ENCODE measurements at places on chromosomes 12 and 14.
A peak's percentile ranks its signal among the peaks of the same experiment; 100 is the strongest.

- no peak for DNase-seq
Measured at GRCh38 chr12:68665016-68665569, 21.7 kb upstream of the NUP107 start.

GRCh38 chr12:79524507-79525148 lies 166.1 kb downstream of the PAWR start:
- DNase-seq, result no peak

- DNase-seq, result peak; percentile 93
Measured at GRCh38 chr14:99271951-99272631, at the start of gene BCL11B. BCL11B (minus strand) TSS chr14:99272197; CDS start chr14:99271218, 979 bp downstream.

GRCh38 chr14:76311079-76311758 lies 64.7 kb upstream of the ESRRB start:
- DNase-seq, result no peak

DNA sequence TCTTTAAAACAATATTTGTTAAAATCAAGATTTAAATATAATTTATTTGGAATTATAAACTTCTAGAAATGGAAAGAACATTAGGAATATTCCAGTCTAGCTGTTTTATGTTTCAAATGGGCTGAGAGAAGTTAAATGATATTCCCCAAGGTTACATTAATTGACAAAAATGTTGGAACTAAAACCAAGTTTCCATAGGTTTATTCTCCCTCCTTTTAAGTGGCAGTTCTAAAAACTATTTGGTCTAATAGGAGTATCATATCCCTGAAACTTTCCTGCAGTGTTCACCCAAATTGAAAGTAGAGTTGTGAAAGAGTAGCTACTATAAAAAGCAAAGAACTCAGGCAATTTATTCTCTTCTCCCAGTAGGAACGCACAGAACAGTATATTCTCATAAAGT lies 1185.5 kb downstream of the LRFN5 start:
- DNase-seq, result no peak

DNA sequence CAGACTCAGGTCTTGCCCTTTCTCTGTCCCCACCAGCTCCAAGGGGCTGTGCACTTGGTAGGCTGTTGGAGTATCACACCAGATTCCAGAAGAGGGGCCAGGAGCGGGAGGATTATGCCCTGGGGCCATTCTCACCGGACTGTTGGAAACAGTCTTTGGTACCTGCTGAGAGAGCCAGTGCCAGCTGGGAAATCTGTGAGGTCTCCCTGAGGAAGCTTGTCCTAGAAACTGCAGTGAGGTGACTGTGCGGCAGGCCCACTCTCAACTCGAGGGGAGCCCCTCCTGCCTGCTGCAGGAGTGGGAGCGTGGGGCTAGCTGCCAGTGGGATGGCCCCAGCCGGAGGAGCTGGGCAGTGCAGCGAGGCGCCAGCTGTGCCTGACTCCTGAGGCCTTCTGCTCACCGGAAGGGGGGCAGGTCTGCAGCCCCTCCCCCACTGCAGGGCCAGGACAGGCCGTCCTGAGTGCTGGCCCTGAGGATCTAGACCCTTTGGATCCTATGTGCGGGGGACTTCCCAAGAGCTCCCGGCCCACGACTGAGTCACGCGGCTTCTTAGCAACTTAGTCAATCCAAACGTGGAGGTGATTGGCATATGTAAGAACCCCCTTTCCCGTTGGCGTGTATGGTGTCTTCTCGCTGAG lies 295.2 kb downstream of the CACNA1C start:
- no peak for DNase-seq

GRCh38 chr12:80059875-80060274 lies 39.5 kb upstream of the OTOGL start:
- no peak for DNase-seq

DNA sequence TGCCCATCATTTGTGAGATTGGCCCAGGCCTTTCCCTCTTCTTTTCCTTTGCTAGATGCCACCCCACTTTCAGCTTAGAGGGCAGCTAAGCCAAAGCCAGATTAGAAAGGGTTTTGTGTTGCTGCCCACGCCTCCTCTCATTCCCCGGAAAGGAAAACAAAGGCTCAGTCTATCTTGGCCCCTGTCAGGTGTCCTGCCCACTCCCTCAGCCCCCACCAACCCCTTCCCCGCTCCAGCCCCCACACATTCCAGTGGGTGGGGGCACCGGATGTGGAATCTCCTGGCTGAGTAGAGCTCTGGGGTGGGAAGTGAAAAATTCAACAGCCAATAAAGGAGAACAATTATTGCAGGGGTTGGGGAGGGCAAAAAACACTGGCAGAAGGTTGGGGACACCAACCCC lies 2.2 kb downstream of the BLOC1S1 start:
- DNase-seq, result peak; percentile 66

- DNase-seq, result no peak
Measured at GRCh38 chr12:33323823-33324222, 115.8 kb downstream of the SYT10 start.

- DNase-seq, result no peak
Measured at GRCh38 chr12:118274066-118274465, 98.6 kb downstream of the TAOK3 start.

GRCh38 chr12:14884458-14884878 lies 1.2 kb downstream of the MGP start:
- DNase-seq, result peak; percentile 88

GRCh38 chr12:71556875-71557274 lies 106.8 kb downstream of the ZFC3H1 start:
- peak; percentile 68 for DNase-seq

GRCh38 chr12:94948232-94948810 lies 55.2 kb downstream of the NDUFA12 start:
- DNase-seq, result no peak

- DNase-seq, result no peak
Measured at GRCh38 chr12:79360936-79361335, 329.8 kb downstream of the PAWR start.

DNA sequence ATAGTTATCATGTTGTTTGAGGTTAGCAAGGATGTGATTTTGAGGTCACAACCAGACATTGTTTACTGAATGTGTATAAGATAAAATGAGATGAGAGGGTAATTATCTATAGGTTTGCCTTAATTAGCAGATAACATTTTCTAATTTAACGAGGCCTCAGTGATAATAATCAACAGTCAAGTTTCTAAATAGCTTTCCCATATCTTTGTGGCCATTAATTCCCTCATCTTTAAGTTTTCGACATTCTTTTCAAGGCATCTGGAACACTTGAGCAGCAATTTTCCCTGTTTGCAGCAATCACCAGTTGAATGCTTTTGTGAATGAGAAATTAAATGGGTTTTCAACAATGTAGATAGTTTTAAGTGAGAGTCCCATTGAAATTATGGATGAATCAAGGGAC lies 304.1 kb downstream of the SYT1 start:
- no peak for DNase-seq

- no peak for DNase-seq
Measured at GRCh38 chr14:88208858-88209257, 114.2 kb downstream of the KCNK10 start.

GRCh38 chr14:74988993-74989392 lies 13.7 kb upstream of the EIF2B2 start:
- DNase-seq, result no peak

DNA sequence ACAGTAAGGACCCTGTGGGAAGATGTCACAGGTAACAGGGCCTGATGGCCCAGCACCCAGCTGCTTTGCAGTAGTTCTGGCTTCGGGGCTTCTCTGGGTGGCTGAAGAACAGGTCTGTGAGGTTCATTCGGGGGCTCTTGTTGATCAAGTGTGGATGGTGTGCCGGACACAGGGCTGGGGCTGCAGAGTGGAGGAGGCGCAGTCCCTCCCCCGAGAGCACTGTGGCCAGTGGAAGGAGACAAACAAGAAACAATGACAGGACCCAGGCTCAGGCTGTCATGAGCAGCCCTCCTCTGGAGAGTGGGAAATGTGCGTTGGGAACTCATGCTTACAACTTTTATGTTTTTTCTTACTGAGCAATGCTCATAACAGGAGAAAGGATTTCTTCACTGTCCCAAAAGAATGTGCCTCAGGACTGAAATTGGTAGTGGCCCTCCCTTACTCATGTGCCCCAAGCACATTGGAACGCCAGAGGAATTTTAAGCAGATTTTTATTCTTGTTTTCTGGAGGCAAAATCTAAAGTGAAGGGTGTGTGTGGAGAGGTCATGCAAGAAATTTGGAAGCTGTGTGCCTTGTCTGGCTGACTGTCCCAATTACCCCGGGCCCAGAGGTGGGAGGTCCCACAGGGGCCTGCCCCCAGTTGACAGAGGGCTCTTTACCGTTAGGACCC lies 233.8 kb downstream of the CACNA1C start:
- DNase-seq, result no peak

DNA sequence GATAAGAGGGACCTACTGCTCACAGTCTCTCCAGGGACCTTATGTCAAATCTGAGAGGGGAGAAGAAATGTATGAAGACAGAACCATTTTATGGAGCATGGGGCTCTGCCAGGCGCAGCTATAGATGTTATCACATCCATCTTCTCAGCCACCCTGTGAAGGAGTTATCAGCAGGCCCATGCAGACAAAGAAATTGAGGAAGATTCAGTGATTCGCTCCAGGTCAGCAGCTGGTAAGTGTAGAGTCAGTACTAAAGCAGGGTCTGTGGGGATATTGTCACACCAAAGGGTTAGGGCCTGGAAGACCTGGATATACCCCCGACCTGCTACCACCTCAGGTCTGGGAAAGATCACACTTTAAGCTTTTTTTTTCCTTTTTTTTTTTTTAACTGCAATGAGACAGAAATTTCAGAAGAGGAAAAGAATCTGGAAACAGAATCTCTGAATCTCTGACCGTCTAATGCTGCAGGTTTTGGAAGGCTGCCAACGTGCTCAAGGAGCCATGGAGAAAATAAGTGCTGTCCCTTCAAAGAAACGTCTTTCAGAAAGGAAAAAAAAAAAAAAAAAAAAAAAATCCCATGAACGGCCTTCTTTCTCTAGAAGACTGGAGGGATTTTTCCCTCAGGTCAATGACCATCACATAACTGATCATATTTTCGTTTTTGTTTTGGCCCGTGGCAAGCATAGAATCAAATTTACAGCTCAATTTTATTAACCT lies 73.3 kb upstream of the PLEKHG7 start:
- no peak for DNase-seq

DNA sequence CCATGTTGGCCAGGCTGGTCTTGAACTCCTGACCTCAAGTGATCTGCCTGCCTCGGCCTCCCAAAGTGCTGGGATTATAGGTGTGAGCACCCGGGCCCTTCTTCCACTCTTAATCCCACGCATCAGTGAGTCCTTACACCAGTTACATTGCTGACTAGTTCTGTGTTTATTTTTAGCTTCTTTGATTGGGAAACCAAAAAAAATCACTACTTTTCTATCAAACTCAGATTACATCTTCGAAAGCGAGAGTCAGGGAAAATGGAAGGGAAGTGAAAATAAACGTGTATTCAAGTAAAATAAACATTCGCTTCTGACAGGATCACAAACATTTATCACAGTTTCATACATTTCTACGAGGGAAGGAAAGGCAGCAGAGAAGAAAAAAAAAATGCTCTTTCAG lies 32.2 kb downstream of the FGD6 start:
- DNase-seq, result no peak

GRCh38 chr14:58479975-58480374 lies 52.5 kb downstream of the KIAA0586 start:
- DNase-seq, result no peak

GRCh38 chr12:102474438-102475064 lies 5.8 kb downstream of the IGF1 start:
- DNase-seq, result no peak

GRCh38 chr12:68367903-68368302 lies 35.7 kb upstream of the MDM1 start:
- no peak for DNase-seq

GRCh38 chr14:89013098-89013504 lies 188.7 kb downstream of the TTC8 start:
- DNase-seq, result peak; percentile 75

GRCh38 chr12:92332552-92332951 lies 186.9 kb upstream of the BTG1 start:
- DNase-seq, result no peak

GRCh38 chr14:52917735-52918134 lies 33.1 kb downstream of the FERMT2 start:
- DNase-seq, result no peak

- DNase-seq, result peak; percentile 61
Measured at GRCh38 chr14:44962334-44963043, 499 bp downstream of the TOGARAM1 start.

DNA sequence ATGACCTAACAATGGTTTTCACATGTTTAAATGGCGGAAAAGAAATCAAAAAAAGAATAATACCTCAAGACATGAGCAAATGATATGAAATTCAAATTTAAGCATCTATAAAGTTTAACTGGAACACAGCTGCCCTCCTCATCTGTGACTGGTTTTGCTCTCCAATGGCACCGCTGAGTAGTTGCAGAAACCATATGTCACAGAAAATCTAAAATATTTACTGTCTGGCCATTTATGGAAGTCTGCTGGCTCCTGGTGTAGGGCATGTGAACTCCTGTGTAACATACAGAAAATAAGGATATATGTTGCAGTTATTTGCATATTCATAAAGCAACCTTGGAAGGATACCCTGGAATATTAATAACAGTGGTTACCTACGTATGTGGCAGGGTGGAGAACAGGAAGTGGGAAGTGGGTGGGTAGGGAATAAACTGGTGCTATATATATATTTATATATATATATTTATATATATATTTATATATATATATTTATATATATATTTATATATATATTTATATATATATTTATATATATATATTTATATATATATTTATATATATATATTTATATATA lies 48.4 kb downstream of the LTBP2 start:
- no peak for DNase-seq

GRCh38 chr12:22410486-22410885 lies 76.0 kb upstream of the ST8SIA1 start:
- no peak for DNase-seq

- no peak for DNase-seq
Measured at GRCh38 chr12:112842441-112842840, 50.9 kb downstream of the RPH3A start.

DNA sequence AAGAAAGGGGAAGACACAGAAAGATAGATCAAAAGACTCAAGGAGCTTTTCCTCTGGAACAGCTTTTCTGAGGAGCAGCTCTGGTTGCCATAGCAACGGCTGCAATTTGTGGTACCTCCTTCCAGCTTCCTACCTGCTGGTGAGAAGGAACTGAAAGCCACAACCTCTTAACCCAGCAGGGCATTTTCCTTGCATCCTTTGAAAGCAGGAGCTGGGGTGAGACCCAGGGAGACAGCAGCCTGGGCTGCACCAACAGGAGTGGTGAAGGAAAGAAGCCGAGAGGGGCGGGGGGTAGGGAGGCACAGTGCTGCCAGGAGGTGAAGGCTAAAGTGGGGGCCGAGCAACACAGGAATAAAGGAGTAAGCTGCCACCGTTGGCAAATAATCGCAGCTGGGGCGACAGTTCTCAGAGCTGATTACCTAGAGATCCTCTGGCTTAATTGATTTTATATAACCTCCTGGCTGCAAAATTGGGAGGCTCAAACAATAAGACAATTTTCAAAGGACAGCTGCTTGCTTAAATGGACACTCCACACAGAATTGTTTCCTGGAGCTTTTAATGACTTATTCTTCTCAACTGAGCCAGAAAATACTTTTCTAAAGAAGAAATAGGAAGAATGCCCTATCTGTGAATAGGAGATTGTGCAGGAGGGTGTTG lies 129.4 kb downstream of the RPAP3 start:
- DNase-seq, result no peak

GRCh38 chr12:38664661-38665269 lies 240.6 kb downstream of the CPNE8 start:
- peak; percentile 34 for DNase-seq

GRCh38 chr14:102902086-102902485 lies 20.4 kb upstream of the AMN start:
- DNase-seq, result no peak

- no peak for DNase-seq
Measured at GRCh38 chr14:72549854-72550253, 344.0 kb downstream of the DPF3 start.

Measured in SJCRH30 (cell line).